Natural killer cell treated with Interleukin-12 subunit alpha and Interleukin-12 subunit beta and Interleukin-15 and Interleukin-18, amount 100 ng/mL, for 72 hours (primary cell): ENCODE measurements at places on chromosomes 4 and X.

- no peak for DNase-seq
- H3K36me3 ChIP-seq: no peaks in the 10 kb centered on the region
- no peak overlapping the region for H3K4me3 ChIP-seq
- no peak overlapping the region for H3K27ac ChIP-seq
- no peaks in the 10 kb centered on the region for H3K4me1 ChIP-seq
- H3K27me3 ChIP-seq: no peaks in the 10 kb centered on the region
Observed at GRCh38 chrX:132837967-132838366, 120.5 kb downstream of the HS6ST2 start.

DNA sequence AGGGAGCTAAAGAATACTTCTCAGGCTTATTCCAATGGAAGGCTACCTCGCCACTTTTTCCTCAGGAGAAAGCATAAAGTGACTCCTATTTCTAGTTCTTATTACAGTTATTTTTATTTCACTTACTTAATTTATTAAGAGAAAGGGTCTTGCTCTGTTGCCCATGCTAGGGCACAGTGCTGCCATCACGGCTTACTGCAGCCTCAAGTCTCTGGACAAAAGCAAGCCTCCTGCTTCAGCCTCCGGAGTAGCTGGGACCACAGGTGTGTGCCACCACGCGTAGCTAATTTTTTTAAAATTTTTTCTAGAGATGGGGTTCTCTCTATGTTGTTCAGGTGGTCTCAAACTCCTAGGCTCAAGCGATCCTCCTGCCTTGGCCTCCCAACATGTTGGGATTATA is 36.0 kb upstream of the CHRNA9 start:
- H3K4me3 ChIP-seq: no peak overlapping the region
- no peak overlapping the region for H3K27ac ChIP-seq
- no peak for DNase-seq

DNA sequence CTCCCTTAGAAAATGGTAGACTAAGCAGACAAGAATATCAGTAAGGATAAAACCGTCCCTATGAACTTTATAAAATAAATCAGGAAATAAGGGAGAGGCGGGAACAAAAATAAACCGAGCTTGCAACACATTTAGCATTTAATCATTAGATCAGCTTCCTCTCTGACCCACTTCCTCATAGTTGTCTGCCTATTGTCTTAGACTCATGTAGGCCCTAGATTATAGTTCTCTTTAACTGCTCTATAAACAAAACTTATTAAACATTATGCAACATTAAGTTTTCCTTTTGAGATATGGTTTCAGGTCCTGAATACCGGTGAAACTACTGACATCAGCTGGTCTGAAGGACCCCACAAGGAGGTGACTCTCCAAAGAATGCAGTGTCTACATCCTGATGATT is 15.8 kb upstream of the SRD5A3 start:
- no peak overlapping the region for H3K4me3 ChIP-seq
- peaks cover 3% of the 10 kb centered on the region for H3K27me3 ChIP-seq
- no peak overlapping the region for H3K27ac ChIP-seq
- H3K36me3 ChIP-seq: no peaks in the 10 kb centered on the region
- H3K4me1 ChIP-seq: peaks cover 4% of the 10 kb centered on the region

- H3K4me1 ChIP-seq: peaks cover 7% of the 10 kb centered on the region
- DNase-seq: no peak
- H3K27ac ChIP-seq: no peak overlapping the region
- peaks cover 14% of the 10 kb centered on the region for H3K36me3 ChIP-seq
- peaks cover 4% of the 10 kb centered on the region for H3K27me3 ChIP-seq
Observed at GRCh38 chr4:6153874-6154273, 46.5 kb downstream of the JAKMIP1 start.

- peaks cover 74% of the 10 kb centered on the region for H3K27me3 ChIP-seq
- no peak for DNase-seq
Observed at GRCh38 chr4:122826553-122827257, at the start of gene FGF2. Gene FGF2, plus strand, starts transcription at chr4:122826831. Its CDS starts 344 bp downstream, at chr4:122827175.

- H3K4me1 ChIP-seq: peaks cover 9% of the 10 kb centered on the region
- H3K27me3 ChIP-seq: no peaks in the 10 kb centered on the region
- H3K27ac ChIP-seq: no peak overlapping the region
- no peak overlapping the region for H3K4me3 ChIP-seq
- no peak for DNase-seq
Observed at GRCh38 chr4:78928835-78929234, 10.4 kb downstream of the PAQR3 start.

DNA sequence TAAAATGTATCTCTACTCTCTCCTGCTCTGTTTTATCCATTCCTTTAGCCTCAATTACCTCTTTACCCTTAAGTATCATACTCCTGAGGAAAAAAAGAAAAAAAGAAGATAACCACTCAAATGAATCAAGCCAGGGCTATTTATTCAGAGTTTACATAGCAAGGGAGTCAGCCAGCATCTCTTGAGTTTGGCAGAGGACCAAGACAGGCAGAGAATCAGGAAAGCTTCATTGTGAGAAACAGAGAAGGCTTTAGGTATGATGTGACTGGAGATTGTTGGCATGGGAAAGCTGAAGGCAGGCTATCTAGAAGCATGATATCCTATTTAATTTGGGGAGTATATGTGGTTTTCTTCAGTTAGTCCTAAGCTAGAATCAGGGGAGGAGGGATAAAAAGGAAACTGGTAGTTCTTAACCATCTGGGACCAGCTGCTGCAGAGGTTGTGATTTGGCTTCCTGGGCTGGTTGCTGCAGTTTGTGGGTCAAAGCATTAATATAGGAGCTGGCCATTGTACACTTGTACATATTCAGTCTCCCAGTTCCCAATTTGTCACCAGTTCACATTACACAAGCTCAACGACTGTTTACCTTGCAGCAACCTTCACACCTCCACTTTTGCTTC is 11.2 kb downstream of the APELA start:
- no peaks in the 10 kb centered on the region for H3K4me1 ChIP-seq
- no peak overlapping the region for H3K4me3 ChIP-seq
- H3K27me3 ChIP-seq: peaks cover 9% of the 10 kb centered on the region
- no peak for DNase-seq
- H3K36me3 ChIP-seq: no peaks in the 10 kb centered on the region

DNA sequence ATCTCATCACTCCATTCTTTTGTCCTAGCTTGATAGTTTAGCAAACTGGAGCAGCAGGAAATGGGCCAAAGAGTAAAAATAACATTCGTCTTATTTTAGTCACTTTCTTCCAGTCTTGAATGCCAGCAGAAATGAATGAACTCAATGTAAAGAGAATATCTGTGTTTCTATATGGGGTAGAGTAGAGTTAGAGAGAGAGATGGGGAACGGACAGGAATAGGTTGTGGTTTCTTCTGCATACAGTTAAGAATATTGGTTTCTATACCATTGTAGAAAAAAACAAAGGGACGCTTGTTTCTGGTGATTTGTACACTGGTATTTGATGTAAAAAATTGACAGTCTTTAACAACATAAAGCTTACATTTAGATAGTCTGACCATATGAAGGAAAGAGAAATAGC is 8.9 kb downstream of the GPR174 start:
- H3K36me3 ChIP-seq: peaks cover 21% of the 10 kb centered on the region
- peak overlapping the region; percentile 96 for H3K27ac ChIP-seq
- H3K27me3 ChIP-seq: no peaks in the 10 kb centered on the region
- H3K4me3 ChIP-seq: peak overlapping the region; percentile 80

DNA sequence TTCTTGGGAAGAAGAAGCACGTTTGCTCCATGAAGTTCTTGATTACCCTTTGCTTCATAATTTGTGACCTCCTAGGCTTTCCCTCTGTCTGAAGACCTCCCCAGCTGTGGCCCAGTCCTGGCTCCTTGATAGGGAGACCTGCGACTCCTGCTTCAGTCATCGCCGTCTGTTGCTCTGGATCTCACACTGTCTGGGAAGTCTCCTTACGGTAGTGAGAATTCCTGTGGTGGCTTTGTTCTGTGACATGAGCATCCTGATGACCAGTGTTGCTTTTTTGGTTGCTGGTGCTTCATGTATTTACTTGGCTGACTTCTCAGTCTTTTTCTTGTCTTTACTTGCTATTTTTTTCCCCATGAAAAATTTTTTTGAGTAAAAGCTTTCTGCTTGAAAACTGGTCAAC is 44.2 kb downstream of the JADE1 start:
- peak overlapping the region; percentile 83 for H3K4me3 ChIP-seq
- H3K36me3 ChIP-seq: peaks cover 28% of the 10 kb centered on the region
- H3K4me1 ChIP-seq: peaks cover 42% of the 10 kb centered on the region
- H3K27ac ChIP-seq: peak overlapping the region; percentile 82
- H3K27me3 ChIP-seq: no peaks in the 10 kb centered on the region

DNA sequence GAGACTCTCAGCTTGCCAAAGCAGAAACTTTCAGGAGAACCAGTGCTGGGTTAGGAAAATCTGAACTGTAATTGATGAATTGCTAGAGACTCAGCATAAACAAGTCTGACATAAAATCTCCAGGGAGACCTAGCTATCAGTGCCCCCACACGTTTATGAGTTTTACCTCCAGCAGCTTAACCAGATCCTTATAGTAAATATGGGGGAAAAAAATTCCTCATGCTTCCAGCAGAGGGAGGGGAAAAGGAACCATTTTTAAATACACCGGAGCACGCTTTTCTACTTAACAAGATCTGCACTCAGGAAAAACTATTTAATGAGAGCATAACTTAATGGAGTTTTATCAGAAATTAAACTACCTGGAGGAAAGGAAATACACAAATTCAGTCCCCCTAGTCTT is 1040.7 kb upstream of the INTU start:
- no peak for DNase-seq
- H3K4me1 ChIP-seq: no peaks in the 10 kb centered on the region
- no peak overlapping the region for H3K27ac ChIP-seq
- no peak overlapping the region for H3K4me3 ChIP-seq

DNA sequence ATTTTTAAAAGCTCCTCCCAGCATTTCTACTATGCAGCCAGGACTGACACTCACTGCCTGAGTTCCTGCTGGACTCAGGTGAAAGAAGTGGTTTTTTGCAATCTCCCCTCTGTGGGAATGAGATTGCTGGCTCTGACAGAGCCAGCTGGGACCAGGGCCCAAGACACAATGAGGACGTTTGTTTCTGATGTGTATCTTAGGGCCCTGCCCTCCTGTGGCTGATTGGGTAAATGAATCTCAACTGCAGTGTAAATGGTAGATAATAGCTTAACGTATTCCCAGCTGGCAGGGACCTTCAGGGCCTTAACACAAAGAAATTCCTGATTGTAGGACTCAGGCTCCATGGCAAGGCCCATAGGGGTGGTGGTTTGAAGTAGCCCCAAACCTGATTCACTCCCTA is 85.8 kb upstream of the PRPS1 start:
- no peak overlapping the region for H3K4me3 ChIP-seq
- no peaks in the 10 kb centered on the region for H3K4me1 ChIP-seq
- no peaks in the 10 kb centered on the region for H3K36me3 ChIP-seq

- no peak overlapping the region for H3K27ac ChIP-seq
- no peak overlapping the region for H3K4me3 ChIP-seq
- peaks cover 5% of the 10 kb centered on the region for H3K4me1 ChIP-seq
- DNase-seq: no peak
Observed at GRCh38 chr4:15717086-15717485, 14.2 kb downstream of the BST1 start.

DNA sequence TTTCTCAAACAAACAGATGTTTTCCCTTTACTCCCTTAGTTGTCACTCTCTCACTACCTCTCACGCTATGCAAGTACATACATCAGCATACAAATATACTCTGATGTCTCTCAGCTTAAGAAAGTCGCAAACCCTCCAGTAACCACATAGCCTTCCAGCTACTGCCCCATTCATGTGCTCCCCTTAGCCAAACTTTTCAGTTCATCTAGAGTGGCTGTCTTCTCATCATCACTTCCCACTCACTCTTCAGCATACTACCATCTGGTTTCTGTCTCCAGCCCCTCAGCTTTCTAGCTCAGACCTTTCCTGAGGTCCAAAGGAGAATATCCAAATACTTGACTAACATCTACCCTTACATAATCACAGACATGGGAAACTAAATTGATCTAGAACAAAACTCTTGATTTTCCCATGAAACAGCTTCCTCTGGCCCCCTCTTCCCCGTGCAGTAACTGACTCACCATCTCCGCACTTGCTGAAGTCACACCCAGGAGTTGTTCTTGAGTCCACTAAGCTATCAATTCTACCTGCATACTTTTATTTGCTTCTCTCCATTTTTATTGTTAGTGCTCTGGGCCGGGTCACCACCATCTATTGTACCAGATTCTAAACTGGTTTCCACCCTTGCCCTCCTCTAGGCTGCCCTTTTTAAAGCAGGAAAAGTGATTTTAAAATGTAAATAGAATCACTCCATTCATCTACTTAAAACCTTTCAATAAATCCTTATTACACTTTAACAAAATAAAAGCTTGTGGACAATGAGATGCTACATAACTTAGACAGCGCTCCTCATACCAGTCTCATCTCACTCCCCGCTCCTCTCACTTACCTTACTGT is 57.2 kb downstream of the CASP6 start:
- H3K4me1 ChIP-seq: peaks cover 12% of the 10 kb centered on the region
- DNase-seq: no peak
- H3K4me3 ChIP-seq: no peak overlapping the region
- no peak overlapping the region for H3K27ac ChIP-seq

GRCh38 chrX:149161435-149162088 is 343.5 kb downstream of the IDS start:
- no peak overlapping the region for H3K4me3 ChIP-seq
- H3K27me3 ChIP-seq: no peaks in the 10 kb centered on the region
- no peak overlapping the region for H3K27ac ChIP-seq
- H3K4me1 ChIP-seq: no peaks in the 10 kb centered on the region
- H3K36me3 ChIP-seq: no peaks in the 10 kb centered on the region

- DNase-seq: no peak
- no peaks in the 10 kb centered on the region for H3K36me3 ChIP-seq
- H3K27me3 ChIP-seq: no peaks in the 10 kb centered on the region
Observed at GRCh38 chrX:110175696-110176095, 142.2 kb downstream of the AMMECR1 start.

- no peak for DNase-seq
- peaks cover 10% of the 10 kb centered on the region for H3K4me1 ChIP-seq
- H3K4me3 ChIP-seq: peak overlapping the region; percentile 25
- H3K36me3 ChIP-seq: no peaks in the 10 kb centered on the region
- H3K27ac ChIP-seq: no peak overlapping the region
Observed at GRCh38 chr4:147550626-147551246, 66.5 kb upstream of the TMEM184C start.

GRCh38 chr4:26022346-26023202 is 108.6 kb downstream of the SMIM20 start:
- H3K4me3 ChIP-seq: no peak overlapping the region
- no peaks in the 10 kb centered on the region for H3K4me1 ChIP-seq
- H3K27me3 ChIP-seq: peaks cover 27% of the 10 kb centered on the region
- no peak for DNase-seq
- no peaks in the 10 kb centered on the region for H3K36me3 ChIP-seq
- H3K27ac ChIP-seq: no peak overlapping the region

GRCh38 chrX:130173190-130173895 is 1.6 kb downstream of the RAB33A start:
- H3K4me3 ChIP-seq: peak overlapping the region; percentile 93
- no peaks in the 10 kb centered on the region for H3K27me3 ChIP-seq
- H3K27ac ChIP-seq: peak overlapping the region; percentile 96
- peaks cover 5% of the 10 kb centered on the region for H3K36me3 ChIP-seq
- peak; percentile 84 for DNase-seq
- peaks cover 48% of the 10 kb centered on the region for H3K4me1 ChIP-seq

DNA sequence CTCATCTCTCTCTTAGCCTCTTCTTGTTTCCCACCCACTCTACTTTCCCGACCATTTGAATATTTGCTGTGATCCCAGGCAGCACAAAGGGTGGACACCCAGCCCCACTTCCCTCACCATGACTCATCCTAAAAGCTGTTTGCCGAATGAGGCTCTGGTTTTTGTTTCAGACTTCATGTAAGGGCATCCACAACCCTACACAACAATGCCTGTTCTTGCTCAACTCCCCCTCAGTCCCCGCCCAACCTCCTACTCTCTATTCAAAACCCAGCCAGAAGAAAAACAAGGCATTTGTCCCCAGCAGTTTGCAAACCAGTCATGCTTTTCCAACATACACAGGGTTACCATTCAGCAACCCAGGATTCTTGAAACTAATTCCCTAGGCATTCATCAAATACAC is 516.5 kb upstream of the CNKSR2 start:
- no peak for DNase-seq
- H3K4me1 ChIP-seq: no peaks in the 10 kb centered on the region
- H3K4me3 ChIP-seq: no peak overlapping the region
